ENCODE measurements at places on chromosomes 3 and 15. TPM values are rescaled to one million over a fixed set of nuclear protein-coding genes. Genes with fewer than 3 reads are reported as not detected.

GRCh38 chr3:184662187-184662586, 49.7 kb downstream of the MAGEF1 start:
- no peak for DNase-seq

GRCh38 chr3:50170689-50171088, 15.6 kb downstream of the SEMA3F start:
- DNase-seq: no peak

ZNF770 gene
- polyA plus RNA-seq: 3.8 TPM

- no peak for DNase-seq
Observed at GRCh38 chr3:56980798-56981390, 79.6 kb upstream of the SPATA12 start.

DNA sequence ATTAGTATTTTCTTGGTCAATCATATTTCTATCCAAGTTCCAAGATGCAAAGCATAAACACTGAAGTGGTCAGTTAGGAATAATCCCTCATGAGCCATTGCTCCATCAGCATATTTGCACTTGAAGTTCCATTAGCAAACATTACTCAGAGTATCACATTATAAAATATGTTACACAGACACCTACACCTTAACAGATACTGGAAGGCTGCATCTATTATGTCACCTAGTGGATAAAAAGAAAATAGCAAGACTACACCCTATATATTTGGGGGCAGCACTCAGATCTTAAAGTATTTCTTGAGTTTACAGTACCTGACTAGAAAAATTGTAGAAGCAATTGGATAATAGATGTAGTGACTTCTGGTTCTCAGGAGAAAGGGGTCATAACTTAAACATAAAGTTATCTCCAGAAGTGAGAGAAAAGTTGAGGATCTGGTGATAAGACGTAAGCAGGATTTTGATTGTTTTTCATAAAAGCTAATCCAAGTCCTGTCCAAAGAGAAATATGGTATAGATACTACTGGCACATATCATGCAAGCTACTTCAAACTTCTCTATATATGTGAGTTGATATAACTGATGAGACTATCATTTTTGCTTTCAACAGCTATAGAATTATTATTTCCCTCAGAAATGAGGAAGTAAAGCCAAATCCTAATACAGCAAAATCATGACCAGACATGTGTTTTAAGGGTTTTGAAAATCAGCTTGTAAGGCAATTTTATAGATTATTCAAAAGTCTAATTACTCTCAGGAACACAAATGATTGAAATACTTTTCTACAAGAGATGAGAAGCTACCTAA, 422.2 kb downstream of the GBE1 start:
- peak; percentile 42 for DNase-seq

GRCh38 chr3:173653781-173654180, 256.2 kb downstream of the NLGN1 start:
- no peak for DNase-seq

DNA sequence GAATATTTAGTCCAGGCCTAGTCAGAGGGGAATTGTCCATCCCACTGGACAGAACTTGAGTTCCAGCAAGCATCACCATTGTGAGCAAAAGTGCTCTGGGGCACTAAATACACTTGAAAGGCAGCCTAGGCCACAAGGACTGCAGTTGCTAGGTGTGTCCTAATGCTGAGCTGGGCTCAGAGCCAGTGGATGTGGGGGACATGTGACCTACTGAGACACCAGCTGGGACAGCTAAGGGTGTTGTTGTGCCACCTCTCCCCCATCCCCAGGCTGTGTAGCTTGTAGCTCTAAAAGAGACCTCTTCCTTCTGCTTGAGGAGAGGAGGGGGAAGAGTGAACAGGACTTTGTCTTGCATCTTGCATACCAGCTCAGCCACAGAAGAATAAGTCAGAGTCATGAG, 120.9 kb downstream of the DTWD1 start:
- no peak for DNase-seq

DUOX2 gene
- polyA plus RNA-seq: not detected

Data from SK-N-SH (cell line).